ENCODE measurements at places on chromosomes 2 and 18.
A peak's percentile ranks its signal among the peaks of the same experiment; 100 is the strongest.

DNA sequence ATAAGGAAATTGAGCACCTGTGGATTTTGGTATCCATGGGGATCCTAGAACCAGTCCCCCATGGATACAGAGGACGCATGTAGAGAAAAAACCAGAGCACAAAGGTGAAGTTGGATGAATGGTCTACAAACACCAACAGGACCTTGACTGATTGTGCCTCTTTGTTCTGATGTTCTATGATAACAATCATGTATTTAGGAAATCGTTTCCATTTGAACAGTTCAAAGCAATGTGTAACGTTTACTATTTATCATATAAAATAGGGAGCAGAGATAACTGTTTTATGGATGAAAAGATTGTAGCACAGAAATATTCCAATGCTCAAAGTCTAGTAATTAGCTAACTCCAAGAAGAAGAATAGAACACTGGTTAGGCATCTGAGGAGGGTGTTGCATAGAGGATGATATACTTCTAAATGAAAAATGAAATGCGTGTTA lies 116.3 kb upstream of the FN1 start:
- DNase-seq, result no peak

DNA sequence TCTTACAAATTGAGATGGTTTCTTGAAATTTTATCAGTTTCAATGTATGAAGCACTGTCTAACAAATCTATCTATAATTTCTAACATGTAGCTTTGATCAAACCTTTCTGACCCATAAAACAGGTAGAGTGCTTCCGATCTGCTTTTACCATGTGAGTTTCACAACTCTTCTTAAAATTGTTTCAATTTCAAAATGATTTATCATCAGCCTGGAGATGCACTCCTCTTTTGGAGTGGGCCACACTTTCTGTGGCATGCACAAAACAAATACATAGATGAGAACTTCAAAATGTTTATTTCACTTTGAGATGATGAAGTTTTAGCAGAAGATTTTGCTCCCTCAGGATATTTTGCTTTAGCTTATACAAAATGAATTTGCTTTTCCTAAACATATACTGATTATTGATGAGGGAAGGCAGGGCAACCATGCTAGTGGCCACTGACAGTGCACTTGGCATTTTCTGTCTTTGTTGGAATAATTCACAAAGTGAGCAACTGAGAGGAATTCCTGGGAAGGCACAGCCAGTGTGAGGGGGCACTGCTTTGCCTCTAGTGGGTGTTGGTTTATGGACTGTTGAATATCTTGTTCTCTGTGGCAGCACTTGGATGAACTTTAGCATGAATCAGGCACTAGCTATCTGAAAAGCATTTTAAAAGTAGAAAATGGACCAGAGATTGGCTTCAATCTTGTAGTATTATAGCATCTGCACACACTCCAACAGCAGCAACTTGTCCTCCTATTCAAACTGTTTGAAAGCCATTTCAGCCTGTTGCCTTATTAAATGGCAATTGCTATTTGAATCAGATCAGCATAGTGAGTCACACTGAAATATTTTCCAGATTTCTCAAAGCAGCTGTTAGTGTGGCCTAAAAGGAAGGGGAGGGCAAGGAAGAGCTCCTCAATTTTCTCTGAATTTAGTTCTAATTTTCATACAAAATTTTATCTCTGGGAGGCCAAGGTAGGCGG lies 193.2 kb downstream of the CCDC85A start:
- peak; percentile 35 for DNase-seq

GRCh38 chr18:48929941-48930713 lies 20.6 kb downstream of the SMAD7 start:
- DNase-seq, result no peak

- DNase-seq, result peak; percentile 65
Measured at GRCh38 chr2:232075859-232076258, 114.3 kb downstream of the DIS3L2 start.

GRCh38 chr2:71250935-71251334 lies 24.0 kb upstream of the PAIP2B start:
- no peak for DNase-seq

DNA sequence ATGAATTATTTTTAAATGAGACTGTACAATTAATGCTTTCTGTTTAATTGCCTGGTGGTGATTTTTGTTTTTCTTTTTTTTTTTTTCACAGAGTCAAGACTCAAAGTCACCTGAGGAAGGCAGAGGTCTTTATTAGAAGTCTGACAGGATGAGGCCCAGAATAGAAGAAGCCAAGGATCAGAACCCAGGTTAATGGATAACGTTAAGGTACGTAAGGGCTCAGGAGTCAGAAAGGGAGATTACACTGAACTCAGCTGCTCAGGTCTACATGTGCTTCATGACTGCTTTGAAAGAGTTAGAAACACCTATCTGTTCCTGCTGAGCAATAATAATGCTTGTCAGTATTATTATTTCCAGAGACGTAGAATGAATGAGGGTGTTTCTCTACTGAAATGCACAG lies 196.5 kb downstream of the LRATD1 start:
- DNase-seq, result no peak

- DNase-seq, result no peak
Measured at GRCh38 chr2:159449504-159450124, 163.1 kb upstream of the WDSUB1 start.

DNA sequence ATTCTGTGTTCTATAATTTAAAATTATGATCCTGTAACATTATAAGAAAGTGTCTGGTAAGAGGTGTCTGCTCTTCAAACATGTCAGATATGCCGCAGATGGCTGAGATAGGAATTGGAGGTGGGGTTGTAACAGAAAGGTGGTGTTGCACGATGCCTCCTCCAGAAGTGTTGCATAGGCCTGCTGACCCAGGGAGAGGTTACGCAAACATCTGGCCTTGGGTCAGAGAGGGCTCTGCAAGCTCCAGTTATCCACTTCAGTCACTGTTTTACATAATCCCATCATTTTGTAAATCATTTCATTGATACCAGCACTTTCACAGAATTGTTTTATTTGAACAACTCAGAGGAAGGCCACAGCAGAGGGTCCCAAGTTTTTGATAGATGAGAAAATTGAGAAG lies 256.5 kb downstream of the OSR1 start:
- no peak for DNase-seq

DNA sequence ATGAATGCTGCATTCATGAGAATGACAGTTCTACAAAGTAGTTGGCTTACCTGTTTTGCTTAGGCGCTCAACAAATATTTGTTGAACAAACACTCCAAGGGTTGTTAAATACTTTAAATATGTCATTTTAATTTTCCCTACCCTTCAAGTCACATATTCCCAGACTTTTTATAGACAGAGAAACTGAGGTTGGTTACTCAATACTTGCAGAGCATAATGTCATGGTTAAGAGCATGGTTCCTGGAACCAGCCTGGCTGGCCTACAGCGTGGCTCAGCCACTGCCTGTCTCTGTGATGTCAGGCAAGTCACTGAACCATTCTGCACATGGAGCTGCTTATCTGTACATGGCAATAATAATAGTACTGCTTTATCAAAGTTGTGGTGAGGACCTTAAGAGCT lies 120.0 kb upstream of the STK17B start:
- no peak for DNase-seq

DNA sequence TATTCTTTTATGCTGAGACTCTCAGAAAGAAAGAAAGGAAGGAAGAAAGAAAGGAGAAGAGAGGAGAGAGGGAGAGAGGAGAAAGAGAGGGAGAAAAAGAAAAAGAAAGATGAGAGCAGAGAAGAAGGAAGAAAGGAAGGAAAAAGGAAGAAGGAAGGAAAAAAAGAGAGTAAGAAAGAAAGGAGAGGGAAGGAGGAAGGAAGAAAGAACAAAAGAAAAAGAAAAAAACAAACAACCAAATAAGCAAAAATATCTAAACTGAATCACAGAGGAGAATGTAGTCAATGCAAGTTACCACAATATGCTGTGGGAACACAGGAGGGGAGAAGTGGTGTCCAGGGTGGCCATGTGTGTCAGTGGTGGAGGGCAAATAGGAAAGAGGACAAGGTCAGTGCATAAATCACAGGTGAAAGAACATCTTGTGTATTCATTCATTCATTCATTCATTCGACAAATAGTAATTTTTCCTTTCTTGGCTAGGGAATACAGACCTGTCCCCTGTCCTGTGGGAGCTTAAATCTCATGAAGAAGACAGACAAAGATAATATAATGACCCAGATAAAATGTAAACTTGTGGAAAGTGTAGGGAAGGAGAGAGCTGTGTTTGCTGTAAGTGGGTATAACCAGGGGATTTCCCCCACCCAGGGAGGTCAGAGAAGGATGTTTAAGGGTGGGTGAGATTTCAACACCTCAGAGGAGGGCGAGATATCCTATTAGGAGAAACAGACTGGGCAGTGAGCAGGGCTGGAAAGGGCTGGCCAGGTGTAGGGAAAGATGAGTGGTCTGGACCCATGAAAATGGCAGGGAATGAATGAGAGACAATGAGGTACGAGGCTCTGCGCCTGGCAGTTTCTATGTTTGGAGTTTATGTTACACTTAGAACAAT lies 50.7 kb downstream of the IL1R2 start:
- DNase-seq, result no peak

- no peak for DNase-seq
Measured at GRCh38 chr2:233331536-233331935, 22.8 kb upstream of the DGKD start.

DNA sequence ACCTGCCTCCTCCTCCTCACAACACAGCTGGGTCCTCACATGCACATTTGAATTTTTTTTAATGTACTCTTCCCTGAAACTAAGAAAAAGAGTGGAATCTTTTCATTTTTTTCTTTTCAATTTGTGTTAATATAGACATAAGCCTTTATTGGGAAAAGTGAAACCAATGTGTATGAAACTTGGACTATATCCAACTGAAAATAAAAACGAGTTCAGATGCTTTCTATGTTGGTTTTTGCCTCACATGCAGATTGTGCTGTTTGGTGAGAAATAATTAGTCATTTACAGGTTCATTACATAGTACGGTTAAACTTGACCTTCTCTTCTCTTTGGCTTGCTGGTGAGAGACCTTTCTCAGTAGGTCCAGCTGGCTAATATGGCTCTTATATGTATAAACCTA lies 515.2 kb upstream of the FANCL start:
- peak; percentile 13 for DNase-seq

GRCh38 chr18:63476668-63477067 lies at the start of gene SERPINB5:
Gene SERPINB5, plus strand, starts transcription at chr18:63476958. Its CDS starts 7,471 bp downstream, at chr18:63484429.
- peak; percentile 100 for DNase-seq

GRCh38 chr2:3446381-3446780 lies 66.9 kb downstream of the TRAPPC12 start:
- DNase-seq, result no peak

DNA sequence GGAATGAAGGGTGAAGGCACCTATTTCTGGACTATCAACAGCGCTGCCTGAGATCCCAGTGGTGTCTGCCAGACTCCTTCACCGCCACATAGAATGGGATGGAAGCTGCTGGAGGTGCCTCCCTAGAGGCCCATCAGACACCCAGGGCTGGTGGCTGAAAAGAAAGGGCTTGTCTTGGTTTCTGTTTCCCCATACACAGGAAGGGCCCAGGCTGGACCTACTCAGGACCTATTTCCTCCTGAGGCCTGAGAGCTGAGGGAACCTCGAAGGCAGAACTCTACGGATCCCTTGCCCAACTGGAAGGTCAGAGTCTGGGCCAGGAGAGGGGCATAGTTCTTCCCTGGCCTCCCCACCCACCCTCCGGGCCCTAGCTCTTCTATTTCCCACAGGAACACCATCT lies 2.9 kb upstream of the CLEC4F start:
- no peak for DNase-seq

- peak; percentile 4 for DNase-seq
Measured at GRCh38 chr2:167844714-167845530, 402.5 kb downstream of the STK39 start.

- DNase-seq, result no peak
Measured at GRCh38 chr2:43273529-43273928, 47.1 kb upstream of the ZFP36L2 start.

DNA sequence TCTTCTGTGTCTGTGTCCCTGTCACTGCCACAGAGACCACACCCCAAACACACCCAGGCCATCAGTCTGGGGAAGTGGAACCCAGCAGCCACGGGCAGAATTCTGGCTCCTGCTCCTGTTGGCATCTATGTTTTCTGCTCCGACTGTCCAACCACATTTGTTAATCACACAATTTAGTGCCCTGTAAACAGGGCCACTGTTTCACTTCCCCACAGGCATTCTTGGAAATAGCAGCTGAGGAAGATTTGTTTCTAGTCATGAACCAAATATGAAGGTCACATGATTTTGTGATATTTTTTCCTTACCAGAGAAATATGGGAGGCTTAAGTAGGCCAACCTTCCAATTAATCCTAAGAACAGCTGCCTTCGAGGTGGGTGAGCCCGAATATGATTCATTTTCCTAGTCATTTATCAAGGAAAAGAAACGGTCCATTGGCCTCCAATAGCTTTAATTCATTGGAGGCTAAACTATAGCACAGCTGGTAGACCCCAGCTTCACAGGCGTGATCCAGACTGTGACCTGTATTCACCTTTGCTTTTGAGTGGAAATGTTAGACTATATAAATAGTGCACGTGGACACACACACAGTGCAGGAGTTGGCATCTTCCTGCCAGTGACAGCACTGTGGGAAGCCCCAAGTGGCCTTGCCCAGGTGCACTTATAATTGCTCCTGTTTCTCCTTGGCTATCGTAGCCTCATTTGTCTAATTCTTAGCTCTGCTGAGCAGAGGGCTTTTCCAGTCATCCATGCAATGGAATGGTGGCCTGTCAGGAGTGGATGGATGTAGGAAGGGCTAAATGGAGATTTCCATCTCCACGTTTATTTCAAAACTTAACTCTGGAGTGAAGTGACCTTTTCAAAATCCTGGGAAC lies 267.9 kb downstream of the LPIN1 start:
- no peak for DNase-seq

DNA sequence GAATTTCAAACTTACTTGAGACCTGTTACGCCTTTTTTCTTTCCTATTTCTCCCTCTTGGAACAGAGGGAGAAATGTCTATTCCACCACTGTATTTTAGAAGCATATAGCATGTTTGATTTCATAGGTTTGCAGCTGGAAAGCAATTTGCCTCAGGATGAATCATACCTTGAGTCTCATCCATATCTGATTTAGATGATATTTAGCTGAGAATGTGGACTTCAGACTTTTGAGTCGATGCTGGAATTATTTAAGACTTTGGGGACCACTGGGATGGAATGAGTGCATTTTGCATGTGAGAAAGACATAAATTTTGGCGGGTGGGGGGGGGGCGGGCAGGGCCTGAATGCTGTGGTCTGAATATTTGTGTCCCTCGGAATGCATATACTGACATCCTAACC lies 282.7 kb upstream of the STON1 start:
- DNase-seq, result no peak

Data from bronchial epithelial cell (primary cell).